Fibroblast of skin of right biceps (primary cell): ENCODE measurements at places on chromosomes 5 and 9.

- DNase-seq, result no peak
Measured at GRCh38 chr5:122429545-122430318, 117.7 kb downstream of the SNCAIP start.

- no peak for DNase-seq
Measured at GRCh38 chr9:8356406-8356805, 556.8 kb upstream of the DMAC1 start.

DNA sequence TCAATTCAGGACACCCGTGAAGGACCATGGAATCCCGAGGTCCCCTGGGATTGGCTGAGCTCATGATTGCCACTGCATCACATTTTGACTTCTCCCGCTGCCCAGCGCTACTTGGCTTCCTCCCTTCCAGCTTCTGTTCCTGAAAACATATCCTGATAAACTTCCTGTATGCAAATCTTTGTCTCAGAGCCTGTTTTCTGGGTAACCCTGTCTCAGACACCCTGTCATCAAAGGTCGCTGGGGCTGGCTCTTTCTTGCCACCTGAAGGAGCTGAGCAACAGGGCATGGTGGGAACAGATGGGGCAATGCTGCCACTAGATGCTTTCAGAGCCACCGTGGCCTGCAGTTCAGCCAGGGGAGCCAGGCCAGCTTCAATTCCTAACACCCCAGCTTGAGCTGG, 154.3 kb upstream of the TBC1D2 start:
- DNase-seq, result no peak

DNA sequence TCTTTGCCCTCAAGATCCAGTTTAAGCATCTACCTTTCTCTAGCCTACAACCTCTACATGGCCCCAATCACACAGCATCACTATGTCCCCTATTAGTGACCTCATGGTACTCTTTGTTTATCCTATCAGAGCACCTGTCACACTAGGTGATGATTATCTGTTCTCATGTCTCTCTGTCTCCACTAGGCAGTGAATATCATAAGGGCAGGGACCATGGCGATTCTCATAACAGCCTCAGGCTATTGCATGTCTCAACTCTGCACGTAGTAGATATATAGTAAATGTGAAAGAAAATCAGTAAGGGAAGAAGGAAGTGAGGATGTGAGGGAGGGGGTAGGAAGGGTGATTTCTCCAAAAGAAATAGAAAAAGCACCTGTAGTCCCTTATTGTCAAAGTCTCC, 311.0 kb downstream of the NSG2 start:
- DNase-seq, result no peak
